A673 (cell line): ENCODE measurements at places on chromosomes 6 and 20. TPM values are rescaled to one million over a fixed set of nuclear protein-coding genes. Genes with fewer than 3 reads are reported as not detected.

PRKN gene
- 1.2 and 1.3 TPM in 2 replicates for total RNA-seq

PLCB4 gene
- total RNA-seq, result 4.7 and 6.2 TPM in 2 replicates

DYNLT2 gene
- 2.4 TPM in 2 replicates for total RNA-seq

C6orf132 gene
- 0.04 and 0.15 TPM in 2 replicates for total RNA-seq

COL21A1 gene
- total RNA-seq, result 49.0 and 51.6 TPM in 2 replicates
